ENCODE measurements at places on chromosomes 3 and 15. TPM values are rescaled to one million over a fixed set of nuclear protein-coding genes. Genes with fewer than 3 reads are reported as not detected.
A peak's percentile ranks its signal among the peaks of the same experiment; 100 is the strongest.

Gene EPHB3
- total RNA-seq = 59.4 TPM

Gene COPG1
- total RNA-seq = 120 TPM

Gene DLG1
- 138 TPM for total RNA-seq

Gene CELF6
- 3.6 TPM for total RNA-seq

Gene CHRM5
- not detected for total RNA-seq

Gene FMN1
- total RNA-seq = 57.8 TPM

Gene PARL
- 69.9 TPM for total RNA-seq

Gene HYAL1
- total RNA-seq = 5.1 TPM

Gene EXD1
- not detected for total RNA-seq

Gene GOLGA6L7
- total RNA-seq = not detected

Gene STAC
- not detected for total RNA-seq

Gene RTP3
- total RNA-seq = not detected

Gene SCG5
- total RNA-seq = 2.5 TPM

- no peak for DNase-seq
These were observed 11.6 kb downstream of the MYL3 start for GRCh38 chr3:46851364-46852333.

- DNase-seq = no peak
These were observed 282.3 kb downstream of the XXYLT1 start for GRCh38 chr3:194988495-194989165.

GRCh38 chr3:57078635-57079473, 18.4 kb downstream of the SPATA12 start:
- peak; percentile 63 for DNase-seq

- DNase-seq = no peak
These were observed 119.6 kb downstream of the TFDP2 start for GRCh38 chr3:142029791-142030190.

DNA sequence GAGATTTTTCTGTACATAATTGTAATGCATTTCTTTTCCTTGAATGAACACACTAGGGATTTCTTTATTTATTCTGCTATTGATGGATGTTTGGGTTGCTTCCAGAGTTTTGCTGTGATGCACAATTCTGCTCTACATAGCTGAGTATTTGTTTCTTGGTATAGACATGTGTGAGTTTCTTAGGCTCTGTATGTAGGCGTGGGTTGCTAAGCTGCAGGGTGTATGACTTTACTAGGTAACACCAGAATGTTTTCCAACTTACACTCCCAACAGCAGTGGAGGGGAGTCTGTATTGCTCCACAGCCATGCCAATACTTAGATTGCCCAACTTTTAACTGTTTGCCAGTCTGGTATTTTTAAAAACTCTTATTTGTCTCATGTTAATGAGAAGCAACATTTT, 155.5 kb upstream of the TNIK start:
- DNase-seq = no peak

DNA sequence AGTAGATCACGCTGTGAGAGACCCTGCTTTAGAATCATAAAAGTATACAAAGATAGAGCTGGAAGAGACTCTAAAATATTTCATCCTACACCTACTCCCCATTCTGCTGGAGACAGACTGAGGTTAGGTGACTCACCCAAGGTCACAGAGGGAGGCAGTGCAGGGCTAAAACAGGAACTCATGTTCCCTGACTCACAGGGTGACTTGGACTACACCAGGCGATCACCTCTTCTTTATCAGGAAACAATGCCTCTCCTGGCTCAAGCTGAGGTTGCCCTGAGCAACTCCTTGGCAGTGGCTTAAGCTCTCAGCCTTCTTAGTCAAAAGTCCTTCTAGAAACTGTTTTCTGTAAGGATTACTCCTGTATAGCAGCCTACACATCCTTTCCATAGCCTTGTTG, 26.4 kb upstream of the TNFAIP8L3 start:
- DNase-seq = no peak

DNA sequence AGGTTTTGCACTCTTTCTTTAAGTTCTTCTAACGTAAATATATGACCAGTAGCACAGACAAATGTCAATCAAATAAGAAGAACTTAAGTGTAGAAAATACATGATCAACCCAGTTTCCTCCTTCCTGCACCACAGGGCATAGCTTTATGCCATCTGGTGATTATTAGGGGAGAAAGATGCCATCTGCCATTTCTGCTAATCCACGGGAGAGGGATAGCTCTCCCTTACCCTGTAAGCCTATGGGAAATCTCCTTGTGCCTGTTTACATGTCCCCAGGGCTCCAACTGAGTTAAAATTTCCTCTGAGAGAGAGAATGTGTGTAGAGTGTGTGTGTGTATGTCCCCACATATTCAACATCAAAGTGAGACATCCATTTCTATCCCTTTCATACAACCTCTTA, 135.9 kb downstream of the RSL24D1 start:
- DNase-seq = no peak

- no peak for DNase-seq
These were observed 134.8 kb upstream of the CTNNB1 start for GRCh38 chr3:41064526-41064925.

DNA sequence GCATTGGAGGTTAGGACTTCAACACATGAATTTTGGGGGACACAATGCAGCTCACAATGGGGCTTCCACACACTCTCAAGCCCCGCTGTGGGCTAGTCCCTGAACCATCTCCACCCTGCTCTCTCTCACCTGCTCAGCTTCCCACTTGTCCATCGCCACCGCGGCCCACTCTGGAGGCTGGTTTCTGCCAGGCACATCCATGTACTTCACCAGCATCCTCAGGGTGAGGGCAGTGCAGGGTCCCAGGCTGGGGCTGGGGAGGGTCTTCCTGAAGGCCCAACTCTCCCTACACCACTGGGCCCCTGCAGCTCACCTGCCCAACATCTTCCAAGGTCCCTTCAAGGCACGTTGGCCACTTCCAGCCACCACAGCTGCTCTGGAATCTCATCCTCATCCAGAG, 46.4 kb downstream of the KLF15 start:
- no peak for DNase-seq

- no peak for DNase-seq
These were observed 104.3 kb downstream of the MAP2K5 start for GRCh38 chr15:67646847-67647246.

DNA sequence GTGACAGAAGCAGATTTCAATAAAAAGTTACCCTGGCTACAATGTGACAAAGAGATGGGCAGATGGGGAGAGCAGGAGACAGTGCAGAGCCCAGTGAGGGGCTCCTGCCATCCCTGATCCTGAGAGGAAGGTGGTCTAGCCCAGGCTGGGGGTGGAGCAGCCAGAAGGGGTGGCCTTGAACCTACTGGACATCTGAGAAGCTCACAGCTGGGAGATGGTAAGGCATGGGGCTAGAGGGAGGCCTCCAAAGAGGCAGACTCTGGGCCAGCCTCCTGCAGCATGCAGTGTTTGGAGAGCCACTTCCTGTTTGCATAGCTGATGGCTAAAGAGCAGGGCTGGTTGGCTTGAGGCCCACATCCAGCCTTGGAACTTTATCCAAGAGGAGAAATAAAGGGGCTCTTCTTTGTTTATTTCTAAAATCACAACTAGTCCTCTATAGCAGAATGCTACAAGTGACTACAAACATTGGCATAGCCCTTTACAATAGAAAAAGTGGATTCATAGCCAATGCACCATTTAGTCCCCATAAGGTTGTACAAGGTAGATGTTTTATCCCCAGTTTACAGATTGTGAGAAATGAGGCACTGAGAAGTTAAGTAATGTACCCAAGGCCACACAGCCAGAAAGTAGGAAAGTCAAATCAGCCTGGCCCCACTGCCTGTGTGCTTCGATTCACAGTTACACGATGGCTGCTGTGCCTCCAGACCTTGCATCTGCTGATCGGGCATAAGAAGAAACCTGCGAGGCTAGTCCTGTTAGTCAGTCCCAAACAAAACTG, 4.6 kb downstream of the EFCC1 start:
- DNase-seq = no peak

GRCh38 chr3:144921710-144922109, 950.1 kb downstream of the DIPK2A start:
- no peak for DNase-seq

GRCh38 chr3:40771112-40771511, 246.4 kb downstream of the ZNF621 start:
- DNase-seq = no peak

DNA sequence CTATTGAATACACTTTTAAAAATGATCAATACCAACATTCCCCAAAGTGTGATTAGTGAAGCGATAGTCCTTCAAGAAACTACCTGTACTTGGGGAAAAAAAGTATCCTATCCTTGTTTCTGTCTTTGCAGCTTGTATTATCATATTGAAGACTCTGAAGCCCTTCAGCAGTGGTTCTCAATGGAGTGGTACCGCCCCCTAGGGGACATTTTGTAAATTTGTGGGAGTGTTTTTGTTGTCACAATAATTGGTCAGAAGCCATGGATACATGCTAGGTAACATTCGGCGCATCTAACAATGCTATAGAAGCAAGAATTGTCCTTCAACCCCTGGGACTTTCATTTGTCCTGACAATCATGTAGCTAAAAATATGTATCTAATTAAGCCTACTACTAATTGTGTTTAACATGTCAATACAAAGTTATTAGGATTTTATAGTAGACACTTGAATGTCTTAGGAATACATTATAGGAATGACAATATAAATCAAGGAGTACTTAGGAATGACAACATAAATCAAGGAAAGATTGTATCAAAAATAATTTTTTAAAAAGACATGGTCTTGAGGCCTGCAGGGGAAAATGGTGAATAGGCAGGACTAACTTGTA, 53.7 kb downstream of the NMD3 start:
- no peak for DNase-seq

GRCh38 chr3:87167628-87168456, 59.3 kb upstream of the CHMP2B start:
- DNase-seq = no peak

DNA sequence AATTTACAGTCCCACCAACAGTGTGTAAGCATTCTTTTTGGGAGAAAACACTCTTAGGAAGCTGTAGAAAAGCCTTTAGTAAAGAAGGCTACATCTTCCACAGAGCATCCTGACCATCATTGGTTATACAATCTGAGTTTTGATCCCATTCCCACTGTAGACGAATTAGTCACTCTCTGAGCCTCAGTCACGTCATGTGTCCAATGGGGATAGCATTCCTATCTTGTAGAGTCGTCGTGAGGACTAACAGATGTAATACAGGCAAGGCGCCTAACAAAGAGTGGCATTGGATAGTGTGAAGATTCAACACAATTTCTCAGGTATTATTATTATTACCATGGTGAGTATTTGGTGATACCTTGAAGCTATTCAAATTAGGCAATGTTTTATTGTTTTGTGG, 44.0 kb upstream of the ALDH1A3 start:
- no peak for DNase-seq

DNA sequence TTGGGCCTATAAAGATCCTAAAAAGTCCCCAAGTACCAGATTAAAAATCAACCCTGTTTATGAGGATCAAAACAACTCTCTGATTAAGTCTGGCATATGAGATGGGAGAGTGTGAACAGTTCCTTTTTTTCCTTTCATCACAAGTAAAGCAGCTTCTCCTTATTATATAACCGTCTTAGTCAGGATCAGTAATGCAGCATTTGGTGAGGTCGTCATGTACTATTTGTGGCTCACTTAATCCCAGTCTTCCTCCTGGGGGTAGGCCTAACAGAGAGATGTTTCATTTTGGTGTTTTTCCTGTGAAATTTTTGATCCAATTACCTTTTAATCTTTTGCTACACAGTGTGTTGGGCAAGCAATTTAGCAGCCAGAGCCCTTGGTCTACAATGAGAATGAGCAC, 333.1 kb upstream of the KCNMB2 start:
- no peak for DNase-seq

GRCh38 chr15:82986442-82986780, 401 bp downstream of the RAMAC start:
- no peak for DNase-seq

DNA sequence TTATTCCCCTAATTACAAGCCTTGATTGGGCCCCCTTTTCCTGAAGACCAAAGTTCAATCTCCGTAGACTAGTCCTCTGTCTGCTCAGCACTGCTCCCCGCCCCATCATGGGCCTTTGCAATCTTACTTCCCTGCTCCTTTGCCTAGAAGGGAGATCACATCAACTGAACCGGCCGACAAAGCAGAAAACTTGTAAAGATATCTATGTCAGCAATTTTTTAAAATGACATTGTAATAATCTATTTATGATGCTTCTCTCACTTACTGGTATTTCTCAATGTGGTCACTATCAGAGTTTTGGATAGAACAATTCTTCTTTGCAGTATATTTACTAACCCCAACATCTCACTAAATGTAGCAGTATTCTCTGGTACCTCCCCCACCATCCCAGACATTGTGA, 17.3 kb downstream of the ANAPC13 start:
- DNase-seq = no peak

DNA sequence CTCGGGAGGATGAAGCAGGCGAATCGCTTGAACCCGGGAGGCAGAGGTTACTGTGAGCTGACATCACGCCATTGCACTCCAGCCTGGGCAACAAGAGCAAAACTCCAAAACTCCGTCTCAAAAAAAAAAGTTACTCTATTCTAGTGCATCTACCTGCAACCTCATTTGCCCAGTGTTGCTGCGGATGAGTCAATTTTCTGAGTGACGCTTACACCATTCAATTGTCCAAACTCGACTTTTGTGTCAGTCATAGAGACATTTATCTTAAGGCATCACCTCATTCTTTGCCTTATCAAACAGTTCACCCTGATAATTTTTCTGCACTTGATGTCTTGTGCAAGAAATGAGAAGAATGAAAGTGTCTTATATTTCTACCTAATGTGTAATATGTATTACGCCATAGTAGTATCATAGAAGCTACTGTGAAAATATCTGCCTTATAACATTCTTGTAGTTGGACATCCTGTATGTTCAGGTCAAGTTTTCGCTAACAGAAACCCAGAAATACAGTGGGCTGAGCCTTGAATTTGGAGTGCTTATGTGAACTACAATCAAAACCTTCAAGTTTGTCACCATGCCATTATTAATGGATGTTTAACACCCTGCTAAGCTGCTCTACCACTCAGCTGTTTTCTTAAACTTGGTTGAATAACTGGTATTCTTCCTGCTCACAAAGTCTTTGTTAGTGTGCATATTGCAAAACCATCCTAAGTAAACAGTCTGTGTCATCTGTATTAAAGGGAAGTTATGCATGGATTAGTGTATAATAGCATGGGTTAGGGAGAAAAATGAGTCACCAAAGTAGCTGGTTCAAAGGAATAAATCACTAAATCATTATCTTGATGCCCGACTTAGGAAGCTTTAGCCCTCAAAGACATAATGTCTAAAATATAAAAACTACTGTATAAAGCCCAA, 531.0 kb upstream of the NR2F2 start:
- no peak for DNase-seq

GRCh38 chr3:100231668-100232067, 29.1 kb upstream of the TBC1D23 start:
- no peak for DNase-seq
